ENCODE measurements at places on chromosomes 5 and 9.

DNA sequence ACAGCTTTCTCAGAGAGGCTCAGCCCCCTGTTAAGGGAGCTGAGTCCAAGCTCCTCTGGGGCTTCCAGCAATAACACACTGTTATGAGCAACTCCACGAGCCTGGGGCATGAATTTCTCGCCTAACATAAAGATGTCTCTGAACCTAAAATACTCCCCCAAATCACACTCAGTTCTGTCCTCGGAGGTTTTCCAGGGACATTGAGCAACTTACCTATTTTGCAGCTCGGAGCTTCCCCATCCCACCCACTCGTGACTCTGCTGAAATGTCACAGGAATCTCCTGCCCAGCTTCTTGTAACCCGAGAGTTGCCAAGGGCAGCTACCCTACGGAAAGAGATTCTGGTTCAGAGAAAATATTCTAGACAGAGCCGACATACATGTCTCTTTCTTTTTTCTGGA lies 47.1 kb upstream of the SMIM23 start:
- DNase-seq = no peak

GRCh38 chr9:135607401-135608293 lies 31.7 kb downstream of the GLT6D1 start:
- no peak for DNase-seq

DNA sequence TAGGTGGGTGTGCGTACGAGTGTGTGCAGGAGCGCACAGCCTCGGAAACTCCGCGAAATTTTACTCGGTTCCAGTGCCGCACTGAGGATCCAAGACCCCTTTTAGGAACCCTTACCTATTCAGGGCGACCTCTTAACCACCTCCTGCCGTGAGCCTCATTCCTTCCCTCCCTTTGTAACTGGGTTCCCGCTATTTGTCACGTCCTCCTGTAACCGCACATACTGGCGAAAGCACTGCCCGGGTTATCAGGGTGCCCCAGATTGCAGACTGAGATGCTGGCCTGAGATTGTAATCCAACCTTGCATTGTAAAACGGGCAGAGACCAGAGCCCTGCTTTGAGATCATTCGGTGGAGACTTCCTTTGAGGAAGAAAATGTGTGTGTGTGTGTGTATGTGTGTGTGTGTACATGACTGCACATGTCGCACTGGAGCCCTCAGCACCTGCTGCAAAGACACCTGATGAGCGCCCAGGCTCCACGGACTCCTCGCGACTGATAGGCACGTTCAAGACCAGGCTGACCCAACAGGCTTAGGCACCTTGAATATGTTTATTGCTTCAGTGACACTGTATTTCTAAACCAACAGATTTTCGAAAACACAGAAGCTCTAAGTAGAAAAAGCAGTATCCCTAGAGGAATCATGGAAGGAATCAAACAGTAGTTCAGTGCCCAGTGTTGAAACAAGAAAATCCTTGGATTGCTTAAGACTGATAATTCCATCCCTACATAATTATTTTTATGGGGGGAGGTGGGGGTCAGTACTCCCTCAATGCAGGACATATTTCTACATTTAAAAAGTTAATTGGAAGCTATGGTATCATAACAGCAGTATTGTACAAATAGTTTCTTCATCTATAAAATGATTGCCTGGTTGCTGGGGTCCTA lies 86.5 kb upstream of the TNFAIP8 start:
- DNase-seq = peak; percentile 13

DNA sequence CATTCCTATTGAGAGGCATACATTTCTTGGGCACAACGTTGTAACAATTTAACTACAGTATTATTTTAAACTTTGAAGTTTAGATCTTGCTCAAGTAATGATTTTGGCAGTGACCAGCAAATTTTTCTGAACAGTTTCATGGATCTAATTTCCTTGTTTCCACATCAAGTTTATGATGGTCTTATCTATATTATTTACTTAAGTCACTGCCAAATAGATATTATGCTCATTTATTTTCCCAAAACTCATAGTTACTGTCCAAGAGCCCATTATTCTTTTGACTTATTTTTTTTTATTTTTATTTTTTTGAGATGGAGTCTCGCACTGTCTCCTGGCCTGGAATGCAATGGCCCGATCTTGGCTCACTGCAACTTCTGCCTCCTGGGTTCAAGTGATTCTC lies 86.5 kb upstream of the TLE4 start:
- no peak for DNase-seq

DNA sequence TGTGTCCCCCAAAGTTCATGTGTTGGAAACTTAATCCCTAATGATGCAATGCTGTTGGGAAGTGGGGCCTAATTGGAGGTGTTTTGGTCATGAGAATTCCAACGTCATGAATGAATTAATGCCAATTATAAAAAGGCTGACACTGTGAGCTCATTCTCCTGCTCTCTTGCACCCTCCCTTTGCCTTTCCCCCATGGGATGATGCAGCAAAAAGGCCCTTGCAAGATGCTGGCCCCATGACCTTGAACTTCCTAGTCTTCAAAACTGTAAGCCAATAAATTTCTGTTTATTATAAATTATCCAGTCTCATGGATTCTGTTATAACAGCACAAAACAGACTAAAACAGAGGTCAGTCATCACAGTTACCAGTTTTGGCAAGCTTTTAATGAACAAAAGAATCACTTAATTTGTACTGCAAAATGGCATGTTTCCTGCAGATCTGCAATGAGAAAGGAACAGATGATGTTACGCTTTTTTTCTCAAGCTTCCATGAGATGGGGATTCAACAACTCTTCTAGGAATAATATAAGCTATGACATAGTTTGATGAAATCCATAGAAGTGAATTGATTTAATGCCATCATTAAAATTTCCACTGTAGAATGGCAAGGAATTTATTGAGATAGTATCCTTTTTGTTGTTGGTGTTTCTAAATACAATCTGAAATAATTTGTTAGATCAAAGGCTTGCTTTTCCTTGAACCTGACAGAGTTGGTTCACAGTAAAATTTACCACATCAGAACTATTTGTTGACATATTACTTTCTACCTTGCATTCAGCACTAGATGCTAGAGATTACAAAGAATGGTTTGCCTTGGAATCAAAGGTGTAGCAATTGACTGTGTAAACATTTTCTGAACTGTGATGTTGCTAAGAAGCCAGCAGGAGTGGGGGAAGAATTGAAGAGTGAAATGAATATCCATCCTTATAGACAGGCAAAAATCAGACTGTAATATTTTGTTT lies 29.3 kb upstream of the RFK start:
- no peak for DNase-seq

- peak; percentile 57 for DNase-seq
Observed at GRCh38 chr9:135479469-135480052, at the start of gene PPP1R26. Gene PPP1R26, plus strand, starts transcription at chr9:135479782. Its CDS starts 4,729 bp downstream, at chr9:135484511.

GRCh38 chr5:98497418-98497817 lies 276.0 kb upstream of the RGMB start:
- no peak for DNase-seq

DNA sequence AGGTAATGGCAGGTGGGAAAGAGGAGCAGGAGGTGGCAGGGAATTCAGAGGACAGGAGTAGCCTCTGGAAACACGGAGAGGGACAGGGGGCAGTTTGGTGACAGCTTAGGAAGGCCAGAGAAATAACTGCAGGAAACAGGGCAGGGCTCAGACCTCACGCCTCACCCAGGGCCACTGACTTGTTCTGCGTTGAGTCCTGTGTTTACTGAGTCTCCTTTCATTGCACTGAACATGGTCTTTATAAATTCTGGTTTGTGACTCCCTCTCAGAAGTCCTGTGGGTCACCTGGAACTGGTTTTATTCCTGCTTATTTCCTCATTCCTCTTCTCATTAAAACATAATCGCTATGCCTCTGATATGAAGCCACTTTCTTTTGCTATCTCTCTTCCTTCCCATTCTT lies 55.2 kb upstream of the ZNF622 start:
- no peak for DNase-seq

GRCh38 chr5:107778647-107779046 lies 107.9 kb upstream of the EFNA5 start:
- no peak for DNase-seq

GRCh38 chr5:10666531-10667299 lies 94.3 kb downstream of the DAP start:
- no peak for DNase-seq

DNA sequence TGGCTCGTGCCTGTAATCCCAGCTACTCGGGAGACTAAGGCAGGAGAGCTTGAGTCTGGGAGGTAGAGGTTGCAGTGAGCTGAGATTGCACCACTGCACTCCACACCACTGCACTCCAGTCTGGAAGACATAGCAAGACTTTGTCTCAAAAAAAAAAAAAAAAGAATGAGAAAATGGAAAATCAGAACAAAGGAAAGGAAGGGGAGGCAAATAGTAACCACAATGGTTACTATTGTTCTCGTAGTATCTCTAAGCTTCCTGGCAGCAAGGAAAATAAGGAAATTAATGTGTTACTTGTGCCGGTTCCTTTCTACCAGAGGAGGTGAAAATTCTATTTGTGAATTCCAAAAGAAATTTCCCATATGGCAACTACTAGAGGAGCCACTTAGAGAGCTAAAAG lies 48.5 kb upstream of the BNC2 start:
- DNase-seq = no peak

GRCh38 chr5:60026161-60026560 lies 132.6 kb upstream of the PDE4D start:
- DNase-seq = no peak

- DNase-seq = no peak
Observed at GRCh38 chr5:11182441-11183080, 421.5 kb upstream of the DAP start.

DNA sequence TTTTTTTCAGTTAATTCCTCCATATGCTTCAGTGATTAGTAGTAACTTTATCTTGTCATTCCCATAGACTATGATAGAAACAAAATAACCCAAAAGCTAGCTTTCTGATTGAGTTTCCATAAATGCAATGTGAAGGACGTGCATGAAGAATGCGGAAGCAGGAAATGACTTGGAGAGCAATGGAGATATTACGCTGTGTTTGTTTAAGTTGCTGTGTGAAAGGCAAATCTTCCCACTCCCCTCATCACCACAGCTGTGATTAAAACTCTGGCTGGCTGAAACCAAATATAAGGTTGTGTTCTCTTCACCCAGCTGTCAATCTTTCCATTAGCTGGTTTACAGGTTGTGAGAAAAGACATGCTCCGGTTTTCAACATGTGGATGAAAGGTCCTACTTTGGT lies 83.9 kb downstream of the NR2F1-AS1 start:
- DNase-seq = no peak

DNA sequence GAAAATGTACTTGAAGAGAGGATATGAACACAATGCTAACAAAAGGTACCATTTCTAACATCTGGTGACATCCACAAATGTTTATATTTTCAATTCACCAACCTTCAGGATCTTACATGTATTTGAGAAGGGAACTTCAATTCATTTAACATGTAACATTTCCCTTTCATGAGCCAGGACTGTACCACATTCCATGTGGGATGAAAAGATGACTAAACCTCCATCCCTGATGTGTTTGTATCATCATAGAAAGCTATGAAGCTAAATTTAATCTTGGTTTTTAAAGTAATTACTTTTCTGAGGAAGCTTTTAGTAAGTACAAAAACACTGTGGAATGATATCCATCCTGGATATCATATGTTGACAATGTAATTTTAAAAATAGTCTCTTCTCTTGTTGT lies 78.2 kb upstream of the GNA14 start:
- no peak for DNase-seq

GRCh38 chr9:114005371-114006154 lies 72.5 kb downstream of the AMBP start:
- no peak for DNase-seq

- DNase-seq = no peak
Observed at GRCh38 chr5:57504357-57504756, 21.7 kb upstream of the ACTBL2 start.

DNA sequence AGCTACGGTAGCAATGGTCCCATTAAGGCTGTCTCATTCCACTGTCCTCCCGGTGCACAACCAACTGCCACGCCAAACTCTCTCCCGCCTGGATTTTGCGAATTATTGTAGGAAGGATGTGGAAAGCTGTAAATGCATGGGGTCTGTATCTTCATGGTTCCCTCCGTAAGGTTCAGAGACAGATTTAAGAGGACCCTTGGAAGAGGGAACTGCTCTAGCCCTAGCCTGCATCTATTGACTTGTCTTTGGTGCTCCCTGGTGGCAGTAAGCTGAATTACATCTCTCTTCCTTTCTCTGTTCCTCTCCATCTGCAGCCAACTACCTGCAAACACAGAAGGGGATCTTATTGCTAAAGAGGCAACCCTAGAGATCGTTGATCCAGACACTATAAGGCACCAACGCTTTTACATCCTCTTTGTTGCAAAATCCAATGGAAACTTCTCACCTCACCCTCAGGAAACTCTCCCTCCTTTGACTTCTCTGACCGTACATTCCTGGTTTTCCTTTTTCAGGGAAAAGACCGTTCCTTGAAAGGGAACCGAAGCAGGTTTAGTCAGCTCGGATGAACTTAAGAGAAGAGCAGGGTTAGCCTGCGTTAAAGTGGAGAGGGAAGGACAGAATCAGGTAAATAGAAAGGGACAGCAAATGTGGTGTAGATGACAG lies 11.9 kb downstream of the CAPSL start:
- DNase-seq = no peak

DNA sequence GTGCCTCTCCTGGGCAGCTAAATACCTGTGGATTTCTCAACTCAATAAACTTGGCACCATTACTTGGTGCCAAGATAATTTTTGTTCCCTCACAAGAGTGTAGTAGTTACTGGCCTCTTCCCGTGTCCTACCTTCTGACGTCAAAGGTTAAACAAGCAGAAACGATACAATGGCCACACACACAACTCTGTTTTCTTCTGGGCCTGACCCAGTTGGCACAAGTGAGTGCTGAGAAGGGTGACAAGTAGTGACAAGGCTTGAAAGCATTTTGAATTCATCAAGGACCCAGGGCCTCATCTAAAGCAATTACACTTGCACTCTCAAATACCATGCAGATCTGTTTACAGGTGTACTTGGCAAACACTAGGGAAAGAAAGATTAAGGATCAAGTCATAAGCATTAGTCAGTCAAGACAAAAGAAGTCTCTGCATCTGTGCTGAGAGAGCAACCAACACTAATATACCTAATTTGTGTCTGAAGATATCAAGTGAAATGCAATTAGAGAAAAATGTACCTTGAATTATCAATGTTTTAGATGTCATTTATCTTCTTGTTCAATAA lies 30.8 kb downstream of the RASEF start:
- no peak for DNase-seq

GRCh38 chr5:90162324-90162723 lies 247.2 kb downstream of the CETN3 start:
- no peak for DNase-seq

GRCh38 chr5:128974567-128974966 lies 9.3 kb downstream of the SLC27A6 start:
- DNase-seq = no peak

- DNase-seq = peak; percentile 83
Observed at GRCh38 chr9:136614372-136614922, 48.3 kb upstream of the EGFL7 start.

- DNase-seq = no peak
Observed at GRCh38 chr5:395921-396530, 47.0 kb upstream of the EXOC3 start.

- DNase-seq = no peak
Observed at GRCh38 chr9:99852617-99853016, 30.9 kb downstream of the NR4A3 start.

GRCh38 chr5:125152461-125153189 lies 406.2 kb upstream of the ZNF608 start:
- no peak for DNase-seq

Measured in heart left ventricle (tissue), 16 donors.